ENCODE measurements at places on chromosomes 4 and X.

DNA sequence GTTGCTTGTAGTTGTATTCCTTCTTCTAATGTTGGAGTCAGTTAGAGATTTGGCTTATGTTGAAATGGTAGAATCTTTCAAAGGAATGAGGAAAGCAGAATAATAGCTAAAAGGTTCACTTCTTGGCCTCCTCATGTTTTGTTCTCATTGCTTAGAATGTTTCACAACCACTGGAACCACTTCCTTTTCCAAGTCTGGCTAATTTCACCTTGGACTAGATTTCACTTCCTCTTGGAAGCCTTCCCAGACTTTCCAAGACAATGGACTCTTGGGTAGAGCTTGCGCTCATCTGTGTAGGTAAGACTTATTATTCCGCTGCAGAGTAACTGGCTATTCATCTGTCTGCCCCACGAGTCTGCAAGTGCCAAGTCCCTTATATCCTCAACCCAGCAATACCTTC is 8.3 kb downstream of the SPATA18 start:
- no peak for DNase-seq

DNA sequence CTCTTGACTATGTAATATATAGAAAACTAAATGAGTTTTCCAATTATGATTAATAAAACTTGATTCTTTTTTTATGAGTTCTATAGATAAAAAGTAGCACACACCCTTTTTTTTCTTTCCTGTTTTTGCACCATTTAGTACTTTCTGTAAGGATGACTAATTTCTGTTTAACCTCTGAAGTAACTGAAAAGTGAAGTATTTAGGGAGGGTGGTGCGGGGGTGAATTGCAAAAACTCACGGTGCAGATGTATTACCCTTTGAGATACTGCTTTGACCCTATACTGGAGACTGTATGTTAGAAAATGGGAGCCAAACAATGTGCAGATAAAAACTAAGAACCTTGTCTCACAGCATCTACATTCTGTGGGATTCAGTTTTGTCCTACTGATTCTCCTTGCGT is 471.6 kb downstream of the DTHD1 start:
- DNase-seq: no peak

- no peak for DNase-seq
Measured at GRCh38 chr4:126404549-126404948, 1089.8 kb downstream of the FAT4 start.

GRCh38 chr4:7275067-7275466 is 82.7 kb downstream of the SORCS2 start:
- no peak for DNase-seq

- no peak for DNase-seq
Measured at GRCh38 chrX:110006161-110006560, 3.2 kb downstream of the TMEM164 start.

DNA sequence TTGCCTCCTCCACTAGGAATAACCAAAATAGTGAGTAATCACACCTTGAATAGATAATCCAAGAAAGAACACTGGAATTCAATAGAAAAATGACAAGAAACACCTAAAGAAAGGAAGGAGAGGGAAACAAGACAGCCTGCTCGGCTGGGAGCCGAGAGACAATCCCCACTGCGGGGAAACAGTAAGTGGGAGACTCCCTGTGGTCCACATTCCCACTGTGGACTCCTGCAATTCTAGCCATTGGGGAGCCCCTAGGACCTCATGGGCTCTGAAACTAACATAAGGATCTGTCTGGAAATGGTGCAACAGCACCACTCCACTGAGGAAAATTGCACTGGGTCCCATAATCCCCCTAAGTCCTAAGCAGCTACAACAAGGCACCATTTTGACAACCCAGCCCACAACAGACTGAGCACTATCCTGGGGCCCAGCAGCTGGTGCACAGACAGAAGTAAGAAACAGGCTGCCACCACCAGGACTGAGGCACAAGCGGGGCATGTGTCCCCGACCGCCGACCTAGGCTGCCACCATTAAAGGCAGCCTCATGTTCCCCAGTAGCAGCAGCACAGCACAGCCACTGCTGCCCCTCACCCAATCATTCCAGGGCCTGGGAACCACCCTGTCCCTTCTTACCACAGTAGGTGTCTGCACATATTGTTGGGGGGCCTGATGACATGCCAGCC is 14.2 kb downstream of the LRBA start:
- DNase-seq: no peak

- DNase-seq: peak; percentile 5
Measured at GRCh38 chrX:13340182-13340791, 20.4 kb upstream of the ATXN3L start.

DNA sequence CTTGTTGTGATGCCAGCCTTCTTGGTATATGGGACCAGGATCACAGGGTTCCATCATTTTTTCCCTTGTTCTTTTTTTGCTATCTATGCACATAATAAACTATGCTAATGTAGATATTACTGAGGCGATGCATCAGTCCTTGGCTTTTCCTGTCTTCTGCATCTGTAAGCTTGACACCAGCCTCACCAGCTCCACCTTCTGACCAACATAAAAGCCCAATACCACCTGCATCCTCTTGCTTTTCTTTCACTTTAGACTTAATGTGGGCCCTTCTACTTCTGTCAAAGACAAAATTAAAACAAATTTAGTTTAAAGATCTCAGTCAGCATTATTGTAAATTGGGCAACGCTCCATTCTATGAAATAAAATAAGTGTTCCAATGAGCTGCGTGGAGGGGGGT is 1718.8 kb upstream of the PCDH10 start:
- DNase-seq: no peak

- no peak for DNase-seq
Measured at GRCh38 chrX:101602077-101602476, 15.7 kb downstream of the ARMCX6 start.

- DNase-seq: peak; percentile 70
Measured at GRCh38 chr4:81704461-81704860, 232.8 kb upstream of the RASGEF1B start.

DNA sequence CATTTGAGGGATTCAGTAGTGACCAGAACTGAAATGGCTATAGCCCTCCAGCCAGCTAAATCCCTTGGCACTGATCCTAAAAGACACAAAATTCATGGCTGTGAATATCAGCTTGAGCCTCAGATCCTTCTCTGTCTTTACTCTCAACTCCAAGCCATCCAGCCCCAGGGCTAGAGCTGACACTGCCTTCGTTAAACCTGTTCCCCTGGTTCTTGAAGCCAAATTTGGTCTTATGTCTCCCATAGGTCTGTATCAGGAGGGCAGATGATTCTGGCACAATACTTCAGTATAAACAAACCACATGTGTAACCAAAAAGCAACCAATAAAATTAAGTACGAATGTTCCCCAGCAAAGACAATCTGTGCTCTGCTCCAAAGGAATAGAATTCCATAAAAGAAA is 78.0 kb downstream of the ANOS1 start:
- DNase-seq: peak; percentile 34

DNA sequence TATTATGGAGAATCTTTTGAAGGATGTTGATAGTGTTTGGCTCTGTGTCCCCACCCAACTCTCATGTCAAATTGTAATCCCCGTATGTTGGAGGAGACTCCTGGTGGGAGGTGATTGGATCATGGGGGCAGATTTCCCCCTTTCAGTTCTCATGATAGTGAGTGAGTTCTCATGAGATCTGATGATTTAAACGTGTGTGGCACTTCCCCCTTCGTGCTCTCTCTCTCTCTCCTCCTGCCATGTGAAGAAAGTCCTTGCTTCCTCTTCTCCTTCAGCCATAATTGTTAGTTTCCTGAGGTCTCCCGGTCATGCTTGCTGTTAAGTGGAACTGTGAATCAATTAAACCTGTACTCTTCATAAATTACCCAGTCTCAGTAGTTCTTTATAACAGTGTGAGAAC is 166.1 kb upstream of the NUDT6 start:
- no peak for DNase-seq

- no peak for DNase-seq
Measured at GRCh38 chr4:161320377-161320776, 843.4 kb downstream of the FSTL5 start.

GRCh38 chr4:149095001-149095400 is 652.8 kb upstream of the NR3C2 start:
- DNase-seq: no peak

- no peak for DNase-seq
Measured at GRCh38 chr4:56618734-56619133, 62.4 kb downstream of the HOPX start.

GRCh38 chrX:23035493-23035892 is 35.7 kb downstream of the DDX53 start:
- no peak for DNase-seq

DNA sequence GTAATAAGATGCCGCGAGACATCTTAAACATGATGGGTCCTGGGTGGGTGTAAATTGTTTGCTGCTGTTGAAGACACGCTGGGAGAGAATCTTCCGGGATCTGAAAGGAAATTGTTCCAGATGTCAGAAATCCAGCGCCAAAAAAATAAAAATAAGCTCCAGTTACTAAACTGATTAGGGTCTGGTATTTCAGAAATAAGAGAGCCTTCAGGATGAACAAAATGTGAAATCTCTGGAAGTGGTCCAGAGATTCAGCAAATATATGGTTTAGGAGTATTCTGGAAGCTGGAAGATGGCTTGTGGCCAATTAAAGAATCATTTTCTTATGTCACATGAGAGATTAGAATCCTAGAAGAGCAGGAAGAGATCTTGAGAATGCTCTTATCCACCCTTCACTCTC is 75.8 kb upstream of the NHS start:
- peak; percentile 50 for DNase-seq

- DNase-seq: no peak
Measured at GRCh38 chr4:120821977-120822376, 100.5 kb downstream of the PRDM5 start.

DNA sequence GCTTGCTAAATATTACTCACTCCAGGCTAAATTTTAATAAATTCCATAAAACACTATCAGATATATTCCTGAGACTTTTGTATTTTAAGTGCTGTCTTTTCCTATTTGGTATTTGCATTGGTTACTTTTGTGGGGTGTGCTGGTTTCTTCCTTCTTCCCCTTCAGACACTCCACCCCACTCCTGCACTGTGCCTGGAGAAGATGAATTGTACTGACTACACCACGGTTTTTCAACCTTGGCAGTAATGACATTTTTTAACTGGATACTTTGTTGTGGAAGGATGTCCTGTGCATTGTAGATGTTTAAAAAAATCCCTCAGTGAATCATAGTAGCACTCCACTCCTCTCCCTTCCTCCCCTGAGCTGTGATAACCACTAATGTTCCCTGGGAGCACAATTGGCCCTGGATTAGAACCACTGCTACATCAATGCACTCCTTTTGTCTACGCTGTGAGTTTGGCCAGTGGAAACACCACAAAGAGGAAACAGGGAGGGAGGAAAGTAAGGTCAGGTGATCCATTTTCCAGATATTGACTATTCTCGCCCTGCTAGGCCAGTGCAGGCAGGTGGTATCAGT is 36.3 kb downstream of the SNCA start:
- no peak for DNase-seq

Measured in umbilical cord (tissue), 2 donors.